Karpas-422 (cell line): ENCODE measurements at places on chromosomes 4 and X. TPM values are rescaled to one million over a fixed set of nuclear protein-coding genes. Genes with fewer than 3 reads are reported as not detected.

The HMX1 gene
- not detected in 2 replicates for total RNA-seq

The ANXA10 gene
- total RNA-seq = not detected in 2 replicates

The FAM184B gene
- not detected in 2 replicates for total RNA-seq

The PARM1 gene
- total RNA-seq = 37.6 and 65.0 TPM in 2 replicates

The PRKG2 gene
- not detected in 2 replicates for total RNA-seq

The SLC25A31 gene
- not detected in 2 replicates for total RNA-seq

The PIN4 gene
- total RNA-seq = 10.5 and 28.4 TPM in 2 replicates

The PIM2 gene
- total RNA-seq = 23.1 and 33.8 TPM in 2 replicates

- H3K36me3 ChIP-seq = no peaks in the 10 kb centered on the region
- no peaks in the 10 kb centered on the region for H3K27me3 ChIP-seq
- H3K4me3 ChIP-seq = no peak overlapping the region
- DNase-seq = no peak
These were observed 914 bp downstream of the MYOZ2 start for GRCh38 chr4:119136546-119136945.

- H3K36me3 ChIP-seq = no peaks in the 10 kb centered on the region
- H3K4me1 ChIP-seq = peaks cover 16% of the 10 kb centered on the region
- H3K27ac ChIP-seq = no peak overlapping the region
These were observed 82.5 kb upstream of the AFF2 start for GRCh38 chrX:148417934-148418333.

DNA sequence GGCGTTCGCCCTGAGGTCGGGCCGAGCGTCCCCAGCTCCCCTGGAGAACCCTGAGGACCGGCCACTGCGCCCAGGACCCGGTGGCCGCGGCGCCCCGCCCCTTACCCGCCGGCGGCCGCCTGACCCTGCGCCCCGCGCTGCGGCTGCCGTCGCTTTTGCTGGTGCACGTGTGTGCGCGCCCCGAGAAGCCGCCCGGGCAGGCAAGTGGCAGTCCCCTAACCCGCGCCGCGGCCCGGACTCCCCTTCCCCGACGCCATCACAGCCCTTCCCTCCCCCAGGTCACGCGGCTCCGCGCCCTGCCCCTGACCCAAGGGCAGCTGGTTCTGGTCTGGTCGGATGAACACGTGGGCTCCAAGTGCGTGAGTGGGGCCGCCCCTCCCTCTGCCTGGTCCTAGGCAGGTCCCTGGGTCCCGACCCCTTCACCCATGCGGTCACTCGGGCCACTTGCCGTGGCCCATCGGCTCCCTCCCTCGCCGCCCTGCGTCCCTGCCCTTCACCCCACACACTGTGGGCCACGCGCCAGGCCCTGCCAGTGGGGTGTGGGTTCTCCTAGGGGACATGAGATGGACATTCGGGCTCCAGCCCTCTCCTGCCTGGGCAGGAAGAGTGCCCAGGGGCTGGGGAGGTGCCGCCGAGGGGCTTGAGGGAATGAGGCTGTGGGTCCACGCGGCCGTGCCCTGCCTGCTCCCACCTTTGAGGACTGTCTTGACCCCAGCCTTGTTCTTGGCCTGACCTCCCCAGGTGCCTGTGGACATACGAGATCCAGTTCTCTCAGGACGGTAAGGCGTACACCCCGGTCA, 8.0 kb upstream of the FGFRL1 start:
- no peaks in the 10 kb centered on the region for H3K36me3 ChIP-seq
- DNase-seq = no peak
- no peak overlapping the region for H3K27ac ChIP-seq

DNA sequence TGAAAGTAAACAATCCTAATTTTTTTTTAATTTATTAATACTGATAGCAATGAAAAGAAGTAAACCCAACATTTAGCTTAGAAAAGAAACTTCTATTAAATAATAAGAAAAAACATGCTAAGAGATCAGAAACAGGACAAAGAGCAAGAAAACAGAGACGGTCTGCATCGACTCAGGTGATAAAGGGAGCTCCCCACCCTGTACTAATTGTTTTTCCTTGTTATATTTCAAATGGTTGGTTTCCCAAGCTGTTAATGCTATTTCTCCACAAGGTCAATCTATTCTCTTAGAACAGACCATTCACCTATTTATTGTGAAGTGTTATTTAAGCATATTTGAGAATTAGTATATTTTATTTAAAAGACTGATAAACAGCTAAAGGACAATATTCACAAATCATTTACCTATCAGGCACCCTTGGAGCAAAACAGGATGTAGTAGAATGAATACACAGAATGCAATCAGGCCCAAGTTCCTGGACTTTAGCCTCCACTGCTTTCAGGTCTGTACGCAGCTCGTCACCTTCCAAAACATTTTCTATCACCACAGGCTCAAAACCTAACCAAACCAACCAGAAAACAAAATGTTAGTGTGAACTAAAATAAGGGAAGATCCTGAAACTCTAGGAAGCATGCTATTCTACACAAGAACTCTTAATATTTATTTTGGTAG, 5.5 kb downstream of the SEPSECS start:
- no peaks in the 10 kb centered on the region for H3K27me3 ChIP-seq
- no peak overlapping the region for H3K4me3 ChIP-seq
- H3K36me3 ChIP-seq = 0 out of 2 replicates have a peak, but pooled peaks cover 5% of the 10 kb centered on the region
- no peak overlapping the region for H3K27ac ChIP-seq
- no peak for DNase-seq
- H3K4me1 ChIP-seq = peaks cover 29% of the 10 kb centered on the region

- no peak overlapping the region for H3K4me3 ChIP-seq
- H3K27ac ChIP-seq = no peak overlapping the region
These were observed 14.3 kb downstream of the SPCS3 start for GRCh38 chr4:176334066-176334465.

DNA sequence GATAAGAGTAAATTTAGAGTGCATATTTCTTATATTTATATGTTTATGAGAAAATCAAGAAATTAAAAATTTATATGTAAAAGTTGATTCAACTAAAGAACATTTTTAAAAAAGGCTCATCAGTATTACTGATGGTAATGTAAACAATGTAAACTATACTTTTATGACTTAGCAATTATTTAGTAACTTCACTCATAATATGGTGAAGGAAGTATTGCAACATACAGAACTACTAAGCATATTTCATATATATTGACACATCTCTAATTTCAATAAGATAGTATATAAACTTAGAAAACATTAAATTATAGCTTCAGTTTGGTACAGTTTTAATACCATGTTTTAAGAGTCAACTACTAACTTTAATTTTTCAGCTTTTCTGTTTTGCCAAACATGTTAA, 512.8 kb upstream of the PCDH7 start:
- DNase-seq = no peak
- H3K4me3 ChIP-seq = no peak overlapping the region
- H3K36me3 ChIP-seq = no peaks in the 10 kb centered on the region
- H3K27ac ChIP-seq = no peak overlapping the region
- H3K4me1 ChIP-seq = no peaks in the 10 kb centered on the region

- H3K4me1 ChIP-seq = no peaks in the 10 kb centered on the region
- no peak for DNase-seq
- H3K36me3 ChIP-seq = no peaks in the 10 kb centered on the region
- H3K27ac ChIP-seq = no peak overlapping the region
These were observed 53.1 kb upstream of the TMEM33 start for GRCh38 chr4:41881981-41882624.

DNA sequence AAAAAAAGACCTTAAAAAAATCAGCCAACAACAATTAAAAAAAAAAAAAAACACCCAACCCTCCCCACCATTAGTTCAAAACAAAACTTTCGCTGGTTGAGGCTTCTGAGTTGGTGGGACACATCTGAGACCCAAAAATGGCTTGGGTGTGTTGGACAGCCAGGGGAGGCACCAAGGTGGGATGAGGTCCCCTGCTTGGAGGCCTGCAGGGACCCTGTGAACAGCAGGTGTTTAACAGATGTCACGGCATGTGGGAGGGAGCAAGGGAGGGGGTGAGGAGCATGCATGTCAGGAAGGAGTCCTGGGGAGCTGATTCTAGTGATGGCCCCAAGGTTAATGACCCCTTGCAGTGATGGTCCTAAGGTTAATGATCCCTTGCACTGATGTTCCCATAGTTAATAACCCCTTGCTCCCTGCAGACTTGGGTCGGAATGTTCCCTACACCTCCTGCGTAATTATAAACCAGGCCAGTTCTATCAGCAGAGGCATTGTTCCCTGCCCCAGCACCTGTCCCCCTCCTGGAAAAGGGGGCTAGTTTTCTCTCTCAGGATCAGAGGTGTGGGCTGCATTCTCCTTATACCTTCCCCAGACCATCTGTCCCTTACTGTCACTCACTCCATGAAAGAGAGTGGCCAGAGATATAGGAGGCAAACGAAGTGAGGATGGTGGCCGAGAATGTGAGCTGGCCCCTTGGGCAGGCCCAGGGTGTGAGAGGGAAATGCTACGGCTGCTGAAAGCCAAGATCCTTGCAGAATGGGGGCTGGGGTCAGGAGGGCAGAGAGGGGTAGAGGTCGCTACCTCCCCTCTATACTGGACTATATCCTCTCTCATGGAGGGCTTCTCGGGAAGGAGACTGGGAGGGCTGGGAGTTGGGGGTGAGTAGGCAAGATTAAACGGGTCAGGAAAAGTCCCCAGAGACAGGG, 2.3 kb upstream of the FOXP3 start:
- no peak overlapping the region for H3K27ac ChIP-seq
- no peak for DNase-seq
- no peaks in the 10 kb centered on the region for H3K36me3 ChIP-seq
- no peaks in the 10 kb centered on the region for H3K27me3 ChIP-seq

DNA sequence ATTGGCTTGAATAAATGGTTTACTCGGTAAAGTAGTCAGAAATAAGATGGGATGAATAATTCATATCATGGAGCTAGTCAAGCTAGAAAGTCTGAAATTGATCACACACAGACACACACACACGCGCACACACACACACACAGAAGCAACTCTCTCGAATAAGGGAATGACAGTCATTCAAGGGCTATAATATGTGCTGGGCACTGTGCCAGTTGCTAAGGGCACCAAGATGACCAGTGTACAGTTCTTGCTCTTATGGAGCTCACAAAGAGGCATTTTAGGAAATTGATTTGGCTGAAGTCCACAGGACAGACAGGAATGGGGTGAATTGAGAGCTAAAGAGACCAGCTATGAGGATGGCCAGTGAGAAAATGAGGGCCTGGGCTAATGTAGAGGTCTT, 34.2 kb upstream of the SH3D19 start:
- H3K27ac ChIP-seq = no peak overlapping the region
- no peaks in the 10 kb centered on the region for H3K27me3 ChIP-seq
- no peak for DNase-seq
- no peaks in the 10 kb centered on the region for H3K36me3 ChIP-seq
- H3K4me1 ChIP-seq = no peaks in the 10 kb centered on the region
- no peak overlapping the region for H3K4me3 ChIP-seq

DNA sequence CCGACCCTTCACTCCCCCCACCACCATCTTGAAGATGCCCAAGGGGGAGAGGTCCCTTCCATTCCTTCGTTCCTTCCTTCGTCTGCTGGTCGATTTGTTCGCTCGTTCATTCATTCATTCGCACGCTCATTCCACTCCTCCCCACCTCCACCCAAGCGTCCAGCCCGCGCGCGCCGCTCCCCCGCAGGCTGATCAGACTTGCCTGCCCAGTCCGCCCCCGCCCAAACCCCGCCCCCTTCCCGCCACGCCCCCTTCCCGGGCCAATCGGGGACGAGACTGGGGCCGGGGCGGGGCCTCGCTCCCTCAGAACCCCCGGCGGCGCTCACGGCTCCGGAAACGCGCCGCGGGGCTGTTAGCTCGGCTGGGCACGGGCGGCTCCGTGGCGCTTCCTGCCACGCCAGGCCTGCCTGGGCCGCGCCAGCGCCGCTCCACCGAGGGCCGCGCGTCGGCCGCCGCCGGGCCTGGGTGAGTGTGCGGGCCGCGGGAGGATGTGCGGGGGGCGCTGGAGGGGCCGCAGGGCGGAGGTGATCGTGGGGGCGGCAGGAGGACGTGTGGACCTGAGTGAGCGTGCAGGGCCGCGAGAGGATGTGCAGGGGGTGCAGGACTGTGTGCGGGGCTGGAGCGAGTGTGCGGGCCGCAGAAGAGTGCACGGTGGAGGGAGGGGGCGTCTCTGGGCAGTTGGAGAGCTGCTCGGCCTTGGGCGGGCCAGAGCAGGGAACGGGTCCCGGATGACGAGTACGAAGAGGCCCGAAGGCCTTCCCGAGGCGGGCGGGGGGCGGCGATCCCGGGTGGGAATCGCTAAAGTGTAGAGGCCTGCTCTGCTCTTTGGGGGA, at the start of gene ZNF275:
TSS of gene ZNF275 (plus strand) at position 333 of the 833 bp plus-strand sequence. CDS start 2,527 bp downstream, outside the sequence.
- H3K4me1 ChIP-seq = peaks cover 16% of the 10 kb centered on the region
- DNase-seq = peak; percentile 89
- no peaks in the 10 kb centered on the region for H3K36me3 ChIP-seq
- no peak within 1 kb of the TSS for H3K27ac ChIP-seq

- H3K27me3 ChIP-seq = no peaks in the 10 kb centered on the region
- no peak overlapping the region for H3K4me3 ChIP-seq
- no peak overlapping the region for H3K27ac ChIP-seq
- no peaks in the 10 kb centered on the region for H3K4me1 ChIP-seq
These were observed 81.8 kb downstream of the TEX11 start for GRCh38 chrX:70826715-70827114.

DNA sequence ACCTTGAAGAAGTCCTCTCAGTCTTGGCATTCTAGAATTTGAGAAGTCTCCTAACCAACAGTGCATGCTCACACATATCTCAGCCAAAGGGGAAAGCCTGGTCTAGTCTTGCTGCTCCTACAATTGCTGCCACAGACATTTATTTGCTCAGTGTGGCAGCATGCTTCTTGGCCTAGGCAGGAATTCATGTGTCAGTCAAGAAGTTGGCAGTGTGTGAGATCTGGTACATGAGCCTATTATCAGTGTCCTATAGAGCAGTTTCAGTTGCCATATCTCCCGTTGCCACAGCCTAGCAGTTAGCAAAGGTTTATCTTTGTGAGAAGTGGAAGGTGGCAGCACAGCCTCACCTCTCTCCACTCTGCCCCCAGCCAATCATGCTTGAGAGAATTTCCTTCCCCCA, 176.9 kb upstream of the ARHGEF9 start:
- no peak overlapping the region for H3K27ac ChIP-seq
- H3K4me1 ChIP-seq = no peaks in the 10 kb centered on the region
- DNase-seq = no peak
- no peaks in the 10 kb centered on the region for H3K36me3 ChIP-seq
- H3K27me3 ChIP-seq = no peaks in the 10 kb centered on the region

- no peaks in the 10 kb centered on the region for H3K27me3 ChIP-seq
- no peaks in the 10 kb centered on the region for H3K36me3 ChIP-seq
- H3K4me3 ChIP-seq = no peak overlapping the region
- no peak overlapping the region for H3K27ac ChIP-seq
- no peak for DNase-seq
- no peaks in the 10 kb centered on the region for H3K4me1 ChIP-seq
These were observed 135.8 kb downstream of the HS6ST2 start for GRCh38 chrX:132822634-132823012.

DNA sequence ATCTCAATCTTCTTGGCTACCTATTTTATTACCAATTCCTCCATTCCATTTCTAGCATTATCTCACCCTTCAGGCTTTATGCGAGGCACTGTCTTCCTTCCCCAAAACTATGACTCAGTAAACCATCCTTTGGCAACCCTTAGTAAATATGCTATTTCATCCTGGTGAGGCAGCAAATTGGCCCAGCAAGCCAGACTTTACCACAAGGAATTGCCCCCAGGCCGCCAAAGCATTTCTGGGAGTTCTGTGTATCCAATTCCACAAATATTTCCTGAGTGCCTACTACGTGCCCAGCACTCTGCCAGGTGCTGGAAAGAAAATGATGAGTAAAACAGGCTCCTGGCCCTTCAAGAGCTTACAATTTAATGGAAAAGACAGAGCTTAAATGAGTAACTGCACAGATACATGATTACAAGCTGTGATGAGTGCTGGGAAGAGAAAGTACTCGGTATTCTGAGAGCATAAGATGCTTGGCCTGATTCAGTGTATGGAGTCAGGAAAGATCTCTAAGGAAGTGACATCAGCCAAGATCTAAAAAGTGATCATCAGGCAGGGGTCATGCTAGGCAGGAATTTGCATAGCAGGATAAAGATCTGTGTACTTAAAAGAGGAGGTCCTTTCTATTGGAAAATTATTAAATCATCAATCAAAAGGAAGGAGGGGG, 193.8 kb downstream of the ADAMTS3 start:
- DNase-seq = no peak
- no peak overlapping the region for H3K27ac ChIP-seq
- no peaks in the 10 kb centered on the region for H3K4me1 ChIP-seq
- H3K27me3 ChIP-seq = no peaks in the 10 kb centered on the region
- H3K36me3 ChIP-seq = no peaks in the 10 kb centered on the region
